ENCODE measurements at places on chromosomes 5 and 9.
A peak's percentile ranks its signal among the peaks of the same experiment; 100 is the strongest.

- no peak for DNase-seq
Observed at GRCh38 chr5:166074582-166075481, 2216.6 kb upstream of the WWC1 start.

DNA sequence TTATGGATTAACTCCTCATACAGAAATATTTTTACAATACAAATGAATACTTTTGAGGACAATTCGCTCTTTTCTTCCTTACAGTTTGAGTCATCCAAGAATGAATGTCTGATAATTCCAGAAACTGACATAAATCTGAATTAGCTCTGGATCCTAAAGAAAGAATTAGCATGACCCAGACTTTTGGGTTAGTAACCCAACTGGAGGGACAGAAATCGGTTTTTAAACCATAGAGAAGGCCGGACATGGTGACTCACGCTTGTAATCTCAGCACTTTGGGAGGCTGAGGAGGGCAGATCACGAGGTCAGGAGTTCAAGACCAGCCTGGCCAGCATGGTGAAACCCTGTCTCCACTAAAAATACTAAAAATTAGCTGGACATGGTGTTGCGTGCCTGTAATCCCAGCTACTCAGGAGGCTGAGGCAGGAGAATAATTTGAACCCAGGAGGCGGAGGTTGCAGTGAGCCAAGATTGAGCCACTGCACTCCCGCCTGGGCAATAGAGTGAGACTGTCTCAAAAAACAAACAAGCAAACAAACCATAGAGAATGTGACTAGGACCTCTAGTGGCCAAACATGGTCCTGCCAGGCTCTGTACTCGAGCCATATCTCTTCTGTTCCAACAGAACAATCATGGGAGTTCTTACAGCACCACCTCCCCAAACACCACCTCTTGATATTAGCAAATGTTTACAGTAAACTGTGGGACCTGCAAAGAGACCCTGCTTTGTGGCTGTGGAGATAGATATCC, 44.8 kb downstream of the LURAP1L start:
- DNase-seq, result no peak

DNA sequence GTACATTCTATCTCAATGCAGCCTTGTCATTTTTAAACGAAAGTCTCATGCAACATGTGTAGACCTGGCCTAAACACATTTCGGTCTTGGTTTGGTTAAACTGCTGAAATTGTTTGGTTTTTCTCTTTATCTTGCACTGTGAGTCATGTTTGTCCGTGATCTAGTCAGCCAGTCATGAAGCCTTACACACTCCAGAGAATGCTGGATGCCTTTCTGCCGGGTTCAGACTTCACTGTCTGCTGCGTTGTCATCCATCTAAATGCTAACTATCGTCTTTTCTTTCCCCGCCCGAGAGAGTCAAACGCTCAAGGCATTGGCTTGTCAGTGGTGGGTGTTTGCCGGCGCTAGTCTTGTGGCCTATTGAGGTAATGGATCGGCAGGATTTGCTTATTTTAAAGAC, 1194.6 kb upstream of the WWC1 start:
- DNase-seq, result no peak

GRCh38 chr9:127903557-127904475, 4.4 kb upstream of the ST6GALNAC6 start:
- DNase-seq, result peak; percentile 44

GRCh38 chr5:79834098-79834753, 144.6 kb downstream of the CMYA5 start:
- DNase-seq, result peak; percentile 12

DNA sequence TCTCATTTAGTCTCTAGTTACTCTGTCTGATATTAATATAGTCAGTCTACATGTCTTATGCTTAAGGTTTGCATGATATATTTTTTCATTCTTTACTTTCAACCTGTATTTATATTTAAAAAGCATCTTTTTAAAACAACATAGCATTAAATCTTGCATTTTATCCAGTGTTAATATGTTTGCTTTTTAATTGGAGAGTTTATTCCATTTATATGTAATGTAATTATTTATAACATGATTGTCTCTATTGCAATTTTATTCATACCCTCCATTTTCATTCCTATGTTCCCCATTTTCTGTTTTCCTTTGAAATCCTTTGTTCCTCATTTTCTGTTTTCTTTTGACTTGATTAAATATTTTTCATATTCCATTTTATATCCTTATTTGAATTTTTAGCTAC, 13.3 kb downstream of the PCDHB15 start:
- no peak for DNase-seq

- DNase-seq, result peak; percentile 30
Observed at GRCh38 chr5:177301503-177302165, 1.9 kb downstream of the RAB24 start.

DNA sequence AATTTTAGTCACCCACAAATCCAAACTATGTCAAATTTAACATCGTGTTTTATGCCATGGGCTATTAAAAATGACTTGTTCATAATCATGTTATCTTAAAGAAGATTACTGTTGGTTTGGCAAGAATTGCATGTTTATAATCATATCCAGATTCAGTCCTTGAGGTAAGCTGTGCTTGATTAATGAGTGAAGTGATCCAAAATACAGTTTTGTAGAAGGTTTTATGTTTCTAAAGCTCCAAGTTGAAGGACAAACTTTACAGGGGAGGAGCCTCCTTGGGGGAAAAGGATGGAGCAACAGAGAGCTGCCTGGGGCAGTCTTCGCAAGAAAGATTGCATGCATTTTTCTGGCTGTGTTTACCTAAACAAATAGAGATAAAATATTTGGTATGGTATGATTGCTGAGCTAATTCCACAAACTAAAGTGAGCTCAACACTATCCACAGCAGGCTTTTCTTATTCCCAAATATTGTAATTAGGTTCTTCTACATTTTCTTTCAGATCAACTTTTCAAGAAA, 189.5 kb upstream of the TYRP1 start:
- DNase-seq, result peak; percentile 22

- DNase-seq, result no peak
Observed at GRCh38 chr5:142883025-142883424, 112.8 kb downstream of the ARHGAP26 start.

DNA sequence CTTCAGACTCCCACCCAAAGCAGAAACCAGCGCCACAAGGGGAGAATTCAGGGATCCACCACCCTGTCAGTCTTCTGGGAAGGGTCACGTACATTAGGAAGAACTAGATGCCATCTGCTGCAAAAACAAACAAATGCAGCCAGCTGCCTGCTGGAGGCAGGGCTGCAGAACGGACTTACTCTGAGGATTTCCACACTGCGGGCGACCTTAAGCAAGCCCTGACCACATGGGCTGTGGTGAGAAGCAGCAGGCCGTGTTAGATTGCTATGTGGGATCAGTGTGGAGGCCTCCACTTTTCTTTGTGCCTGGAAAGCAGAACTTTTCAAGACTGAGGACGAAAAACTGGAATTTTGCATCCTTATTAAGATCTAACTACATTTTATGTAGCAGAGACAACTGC, 13.4 kb upstream of the LTC4S start:
- no peak for DNase-seq

DNA sequence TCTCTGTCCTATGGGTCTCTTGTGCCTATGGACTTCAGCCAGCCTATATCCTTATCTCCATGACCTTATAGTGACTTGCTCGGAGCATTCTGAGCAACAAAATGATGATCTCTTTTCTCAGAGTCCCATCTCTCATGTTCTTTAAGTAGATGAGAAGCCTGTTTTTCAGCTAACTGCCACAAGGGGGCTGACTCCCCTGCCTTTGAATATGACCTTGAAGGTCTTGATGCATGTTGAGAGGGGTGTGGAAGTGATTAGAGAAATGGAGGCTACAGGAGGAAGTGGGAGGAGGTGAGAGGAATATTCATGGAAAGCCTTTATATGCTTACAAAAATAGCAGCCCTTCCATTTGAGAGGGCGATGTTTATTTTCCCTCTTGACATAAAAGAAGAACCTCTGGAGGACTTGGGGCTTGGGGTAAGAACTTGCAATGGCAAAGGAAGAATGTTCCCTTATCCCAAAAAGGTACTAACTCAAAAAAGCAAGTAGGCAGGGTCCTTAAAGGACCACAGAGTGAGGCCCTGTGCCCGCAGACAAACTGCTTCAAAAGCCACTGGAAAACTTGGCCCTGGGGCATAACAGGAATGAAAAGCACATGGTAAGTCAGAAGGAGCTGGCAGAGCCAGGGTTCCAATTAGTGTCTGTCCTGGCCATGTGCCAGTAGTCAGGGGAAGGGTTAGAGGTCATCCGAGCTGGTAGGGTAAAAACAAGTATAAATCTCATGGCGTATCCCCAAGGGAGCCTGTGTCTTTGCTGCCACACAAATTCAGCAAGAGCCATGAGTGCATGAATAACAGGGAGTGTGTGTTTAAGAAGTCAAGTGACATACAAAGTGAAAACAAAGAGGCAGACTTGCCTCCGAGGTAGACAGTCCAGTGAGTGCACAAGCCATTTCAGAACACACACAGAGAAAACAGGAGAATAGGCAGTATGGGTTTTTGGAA, 39.1 kb downstream of the FGD3 start:
- DNase-seq, result peak; percentile 22

DNA sequence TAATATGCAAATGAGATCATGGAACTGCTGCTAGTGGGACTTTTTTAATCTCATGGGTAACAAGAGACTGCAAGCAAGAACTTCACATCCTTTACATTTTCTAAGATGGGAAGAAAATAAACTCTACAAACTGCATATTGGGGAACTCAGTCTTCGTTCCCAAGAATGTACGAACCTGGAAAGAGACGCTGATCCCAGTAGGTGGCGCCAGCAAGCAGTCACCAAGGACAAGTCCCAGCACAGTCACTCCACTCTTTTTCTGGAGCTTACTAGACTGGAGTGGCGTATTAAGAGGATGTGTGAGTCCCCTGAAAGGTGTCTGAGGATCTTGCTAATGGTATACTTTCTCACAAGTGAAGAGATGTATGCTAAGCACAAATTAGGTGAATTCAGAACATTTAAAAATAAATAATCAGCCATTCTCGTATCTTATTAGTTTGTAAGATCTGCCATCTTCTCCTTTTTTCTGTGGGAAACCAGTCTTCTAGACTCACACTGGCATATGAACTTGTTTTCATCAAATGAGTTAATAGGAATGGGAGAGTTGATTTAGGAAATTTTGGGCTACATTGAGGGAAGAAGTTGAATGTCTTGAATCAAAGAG, 16.0 kb upstream of the PUM3 start:
- DNase-seq, result peak; percentile 80
